ENCODE measurements at places on chromosomes 6 and 20.

DNA sequence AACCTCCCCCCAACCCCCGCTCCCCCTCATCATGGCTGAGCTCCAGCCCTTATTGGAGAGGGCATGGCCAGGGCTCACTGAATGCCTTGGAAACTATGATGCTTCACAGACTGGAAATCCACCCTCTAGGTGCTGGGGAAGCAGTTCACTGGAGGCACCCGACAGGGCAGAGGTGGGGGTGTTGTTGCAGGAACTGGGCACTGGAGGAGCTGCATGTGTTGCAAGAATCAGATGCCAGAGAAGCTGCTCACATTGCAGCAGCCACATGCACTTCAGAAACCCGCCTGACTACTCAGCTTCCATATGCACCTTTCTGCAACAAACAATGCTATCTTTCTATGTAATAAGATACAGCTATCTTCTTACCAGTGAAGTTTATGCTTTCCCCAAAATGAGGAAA is 7.9 kb upstream of the TBPL1 start:
- DNase-seq = no peak

- no peak for DNase-seq
Measured at GRCh38 chr6:56613247-56613851, 29.3 kb downstream of the DST start.

DNA sequence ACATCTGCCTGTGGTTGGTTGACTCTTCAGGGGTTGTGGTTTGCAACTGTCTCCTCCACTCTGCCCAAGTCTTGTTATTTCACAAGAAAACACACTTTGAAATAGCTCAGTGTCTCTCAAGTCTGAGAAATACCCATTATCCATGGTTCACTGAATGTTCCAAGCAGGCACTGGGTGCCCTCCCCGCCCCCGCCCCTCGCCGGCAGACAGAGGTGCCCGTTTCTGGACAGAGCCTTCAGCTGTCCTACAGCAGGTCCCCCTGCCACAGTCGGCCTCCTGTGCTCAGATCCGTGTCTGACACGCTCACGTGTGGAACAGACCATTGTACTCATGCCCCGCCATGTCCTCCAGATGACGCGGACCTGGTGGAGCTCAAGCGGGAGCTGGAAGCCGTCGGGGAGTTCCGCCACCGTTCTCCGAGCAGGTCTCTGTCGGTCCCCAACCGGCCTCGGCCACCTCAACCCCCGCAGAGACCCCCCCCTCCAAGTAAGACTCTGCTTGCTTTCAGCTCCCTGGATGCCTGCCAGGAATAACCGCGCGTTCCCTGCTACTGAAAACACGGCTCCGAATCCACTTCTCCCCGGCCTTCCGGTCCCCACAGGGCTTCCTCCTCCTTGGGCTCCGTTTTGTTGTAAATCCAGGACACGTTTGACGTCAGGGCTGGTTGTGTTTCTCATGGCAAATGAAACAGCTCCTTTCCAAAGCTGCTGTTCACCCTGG is 81.4 kb downstream of the SERAC1 start:
- no peak for DNase-seq

GRCh38 chr6:157879034-157879872 is 56.2 kb downstream of the SNX9 start:
- no peak for DNase-seq

DNA sequence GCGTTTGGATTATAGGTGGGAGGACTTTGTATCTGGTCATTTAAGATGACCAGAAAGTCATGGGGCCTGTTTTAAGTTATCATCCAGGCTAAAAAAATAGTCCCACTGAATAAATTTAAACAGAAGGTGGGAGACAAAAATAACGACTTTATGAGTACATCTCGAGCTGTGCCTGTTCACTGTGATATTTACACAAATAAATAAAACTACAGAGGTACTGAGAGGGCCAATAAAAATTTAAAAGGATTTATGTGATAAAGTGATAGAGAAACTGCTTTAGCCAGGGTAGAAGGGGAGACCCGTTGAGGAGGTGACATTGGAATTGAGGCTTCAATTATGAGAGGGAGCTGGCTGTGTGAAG is 53.4 kb upstream of the PMEPA1 start:
- no peak for DNase-seq

- DNase-seq = no peak
Measured at GRCh38 chr6:150112233-150112632, 30.6 kb upstream of the PPP1R14C start.

GRCh38 chr6:15255481-15255880 is 9.6 kb downstream of the JARID2 start:
- no peak for DNase-seq
